ENCODE measurements at places on chromosomes 6 and 20.

DNA sequence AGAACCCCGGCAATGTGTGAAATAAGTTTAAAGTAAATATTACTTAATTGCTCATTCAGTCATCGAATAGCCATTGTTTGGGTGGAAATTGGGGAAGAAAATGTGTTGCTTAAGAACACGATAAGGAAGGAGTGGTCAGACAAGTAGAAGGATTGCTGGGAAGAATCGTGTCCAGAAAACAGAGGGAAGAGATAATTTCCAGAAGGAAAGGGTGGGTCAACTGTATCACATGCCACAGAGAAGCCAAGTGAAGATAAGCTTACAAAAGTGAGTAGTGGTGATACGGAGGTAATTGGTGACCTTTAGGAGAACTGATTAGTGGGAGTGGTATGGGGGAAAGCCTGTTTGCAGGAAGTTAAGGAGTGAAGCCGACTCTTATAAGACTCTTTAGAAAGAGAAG, 306.2 kb downstream of the SOX4 start:
- DNase-seq = no peak

DNA sequence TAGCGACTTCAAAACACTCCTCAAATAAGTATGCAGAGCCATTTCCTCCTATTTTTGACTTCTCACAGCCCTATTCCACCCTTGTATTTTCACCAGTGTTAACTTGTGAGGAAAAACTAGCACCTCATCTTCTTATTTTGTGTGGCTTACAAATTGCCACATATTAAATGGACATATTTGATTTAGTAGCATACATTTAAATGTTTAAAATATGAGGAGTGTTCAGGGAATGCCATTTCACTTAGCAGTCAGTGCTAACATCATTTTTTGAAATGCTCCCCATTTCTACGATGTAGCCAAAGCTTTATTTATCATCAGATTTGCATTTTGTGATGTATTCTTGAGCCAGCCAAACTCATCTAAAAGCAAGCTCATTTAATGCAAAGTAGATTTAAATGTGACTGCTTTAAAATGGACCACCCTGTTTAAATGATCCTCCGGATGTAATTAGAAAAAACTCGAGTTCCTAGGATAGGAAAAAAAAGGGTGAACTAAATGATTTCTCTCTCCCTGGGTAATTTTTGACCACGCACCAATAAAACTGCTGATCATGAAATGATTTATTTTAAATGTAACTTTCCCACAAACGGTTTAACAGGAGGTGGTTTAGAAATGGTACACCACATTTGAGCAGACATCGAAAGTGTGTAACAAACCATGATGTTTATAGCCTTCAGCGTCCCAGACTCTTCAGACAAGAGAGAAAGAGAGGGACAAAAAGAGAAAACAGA, 172.6 kb downstream of the CD83 start:
- no peak for DNase-seq

DNA sequence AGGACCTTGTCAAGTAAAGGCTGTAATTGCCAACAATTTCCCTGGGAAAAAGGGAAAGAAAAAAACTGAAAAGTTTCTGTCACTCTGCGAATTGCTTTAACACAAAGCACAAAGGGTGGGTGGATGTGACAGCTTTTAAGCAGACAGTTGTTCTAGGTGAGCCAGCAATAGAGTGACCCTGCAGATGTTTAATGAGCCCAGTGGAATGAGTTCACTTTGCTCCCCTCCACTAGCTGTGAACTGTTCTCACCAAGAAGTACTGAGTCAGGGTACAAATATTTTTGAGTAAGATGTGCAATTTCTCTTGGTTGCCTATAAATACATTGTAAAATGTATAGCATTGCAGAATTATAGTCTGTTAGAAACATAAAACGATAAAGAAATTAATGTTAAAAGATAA, 26.2 kb upstream of the LRRC1 start:
- DNase-seq = no peak

DNA sequence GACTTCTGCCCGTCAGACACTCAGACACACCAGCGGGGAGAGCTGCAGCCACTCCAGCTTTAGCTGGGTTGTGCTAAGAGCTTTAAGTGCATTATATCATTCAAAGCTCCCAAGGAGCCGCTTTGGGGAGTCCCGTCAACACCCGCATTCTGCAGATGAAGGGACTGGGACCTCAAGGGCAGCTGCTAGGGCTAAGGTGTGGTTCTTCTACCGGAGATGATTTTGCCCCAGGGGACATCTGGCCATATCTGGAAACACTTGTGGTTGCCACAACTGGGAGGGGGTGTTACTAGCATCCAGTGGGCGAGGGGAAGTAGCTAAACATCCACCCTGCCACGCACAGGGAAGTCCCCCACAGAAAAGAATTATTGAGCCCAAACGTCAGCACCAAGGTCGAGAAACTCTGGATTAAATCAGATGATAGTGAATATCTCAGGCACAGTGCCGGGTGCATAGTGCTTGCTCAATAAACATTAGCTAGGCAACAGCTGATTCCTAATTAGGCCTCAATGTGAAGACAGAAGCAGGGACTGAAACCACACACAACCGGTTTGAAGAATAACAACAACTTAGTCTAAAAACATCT, 29.6 kb downstream of the PMEPA1 start:
- no peak for DNase-seq

GRCh38 chr6:104908031-104908887, 48.5 kb upstream of the HACE1 start:
- DNase-seq = peak; percentile 25

DNA sequence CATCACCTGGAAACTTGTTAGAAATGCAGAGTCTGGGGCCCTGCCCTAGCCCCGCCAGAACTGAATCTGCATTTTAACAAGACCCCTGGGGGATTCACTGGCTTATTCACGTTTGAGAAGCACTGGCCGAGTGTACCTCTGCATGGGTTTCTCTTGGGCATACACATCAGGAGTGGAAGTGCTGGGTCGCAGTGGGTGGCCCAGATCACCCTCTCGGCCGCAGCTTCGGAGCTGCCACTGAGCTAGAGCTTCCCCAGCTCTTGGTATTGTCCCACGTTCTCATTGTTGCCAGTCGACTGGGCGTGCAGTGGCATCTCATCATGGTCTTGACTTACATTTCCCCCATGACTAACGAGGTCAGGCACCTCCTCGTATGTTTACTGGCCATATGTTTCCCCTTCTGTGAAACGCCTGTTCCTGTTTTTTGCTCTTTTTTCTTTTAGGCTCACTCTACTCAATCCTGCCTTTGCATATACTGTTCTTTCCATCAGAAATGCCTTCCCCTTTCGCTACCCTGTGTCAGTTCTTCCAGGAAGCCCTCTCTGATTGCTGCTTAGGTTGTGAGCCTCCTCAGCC, 3.0 kb upstream of the DLGAP4 start:
- DNase-seq = no peak

GRCh38 chr6:135540207-135540840, 42.8 kb upstream of the AHI1 start:
- DNase-seq = no peak

GRCh38 chr6:85421972-85422371, 27.9 kb upstream of the NT5E start:
- no peak for DNase-seq

DNA sequence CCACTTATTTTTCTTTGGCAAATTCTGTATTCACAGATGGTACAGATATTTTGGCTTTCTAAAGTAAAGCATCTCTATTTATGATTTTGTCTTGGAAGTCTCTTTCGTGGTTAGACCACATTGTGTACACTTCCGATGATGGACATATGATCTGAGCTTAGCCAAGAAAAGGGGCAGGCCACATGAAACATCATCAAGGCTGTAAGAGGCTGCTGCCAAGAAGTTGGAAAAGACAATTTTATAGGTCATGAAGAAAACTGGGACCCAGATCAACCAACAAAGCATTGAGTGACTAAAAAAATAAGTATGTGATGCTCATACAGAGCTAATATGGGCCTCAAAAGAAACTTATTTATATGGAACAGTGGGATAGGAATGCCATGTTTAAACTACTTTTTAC, 266.4 kb downstream of the HAO1 start:
- DNase-seq = no peak

DNA sequence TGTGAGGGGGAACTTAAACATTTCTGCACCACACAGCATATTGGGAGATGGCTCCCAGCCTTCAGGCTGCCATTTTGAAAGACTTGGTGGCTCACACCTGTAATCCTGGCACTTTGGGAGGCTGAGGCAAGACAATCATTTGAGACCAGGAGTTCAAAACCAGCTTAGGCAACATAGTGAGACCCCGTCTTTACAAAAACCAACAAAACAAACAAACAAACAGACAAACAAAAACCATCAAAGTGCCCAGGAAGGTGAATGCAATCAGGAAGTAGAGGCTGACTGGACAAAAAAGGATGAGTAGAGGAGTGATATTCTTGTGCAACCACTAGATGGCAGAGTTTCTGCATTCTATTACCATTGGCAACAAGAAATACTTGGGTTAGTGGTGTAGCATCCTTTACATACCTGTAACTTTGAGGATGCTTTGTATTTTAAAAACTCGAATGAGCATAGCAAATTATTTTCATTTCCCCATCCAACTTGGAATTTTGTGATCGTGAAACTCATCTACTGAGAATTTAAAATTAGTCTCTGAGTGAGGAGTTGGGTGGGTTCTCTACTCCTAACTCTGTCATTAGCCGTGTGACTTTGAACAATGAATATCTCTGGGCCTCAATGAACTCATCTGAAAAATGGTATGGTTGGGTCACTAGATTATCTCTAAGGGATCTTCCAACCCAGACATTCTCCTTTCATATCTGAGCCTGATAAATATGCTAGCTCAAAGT, 84.4 kb downstream of the CRYBG1 start:
- DNase-seq = peak; percentile 55

DNA sequence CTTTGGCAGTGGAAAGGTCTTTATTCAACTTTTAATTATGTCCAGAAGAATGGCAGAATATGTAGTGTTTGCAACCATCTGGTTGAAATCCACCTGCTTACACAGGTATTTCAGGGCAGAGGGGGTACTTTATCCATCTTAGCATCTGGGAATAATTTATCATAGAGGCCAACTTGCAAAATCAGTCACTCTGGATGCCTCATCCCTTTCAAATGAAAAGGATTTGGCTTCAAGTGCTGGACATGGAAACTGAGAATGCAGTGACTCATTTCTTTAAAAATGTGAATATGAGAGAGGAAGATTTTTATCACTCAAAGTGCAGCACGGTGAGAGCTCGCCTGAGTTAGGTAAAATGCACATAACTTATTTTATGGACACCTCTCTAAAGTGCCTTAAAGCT, 758.3 kb downstream of the KIF16B start:
- no peak for DNase-seq

GRCh38 chr6:52055451-52055850, 32.0 kb downstream of the PKHD1 start:
- no peak for DNase-seq

GRCh38 chr6:138257638-138258040, 39.3 kb upstream of the PBOV1 start:
- DNase-seq = no peak

GRCh38 chr20:38372806-38373205, 26.5 kb downstream of the LBP start:
- no peak for DNase-seq
